ENCODE measurements at places on chromosomes 12 and 14. TPM values are rescaled to one million over a fixed set of nuclear protein-coding genes. Genes with fewer than 3 reads are reported as not detected.

The RAD9B gene
- total RNA-seq: not detected

DNA sequence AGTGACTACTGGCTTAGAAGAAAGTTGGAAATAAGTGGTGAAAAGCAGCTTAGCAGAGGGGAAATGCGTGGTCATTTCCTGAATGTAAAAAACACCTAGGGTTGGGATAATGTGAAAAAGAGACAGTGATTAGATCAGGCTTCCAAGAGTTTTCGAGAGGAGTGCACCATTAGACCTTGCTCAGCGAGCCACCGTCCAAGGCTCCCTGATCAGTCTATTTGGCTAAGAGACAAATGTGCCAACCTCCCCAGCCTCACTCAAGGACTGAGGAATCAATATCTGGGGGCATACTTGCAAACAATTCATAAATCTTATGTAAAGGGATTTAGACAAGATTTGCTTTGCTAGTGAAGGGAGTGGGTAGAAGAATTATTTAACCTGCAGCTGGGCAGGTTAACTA is 594.5 kb downstream of the NRXN3 start:
- no peaks in the 10 kb centered on the region for H3K4me1 ChIP-seq
- H3K4me3 ChIP-seq: no peak overlapping the region
- peaks cover 5% of the 10 kb centered on the region for H3K27me3 ChIP-seq
- no peaks in the 10 kb centered on the region for H3K36me3 ChIP-seq
- DNase-seq: no peak

GRCh38 chr12:22536346-22536945 is 7.9 kb downstream of the C2CD5 start:
- DNase-seq: no peak
- H3K4me3 ChIP-seq: no peak overlapping the region
- no peaks in the 10 kb centered on the region for H3K4me1 ChIP-seq

The MIP gene
- total RNA-seq: not detected

GRCh38 chr12:132395908-132396305 is 66.5 kb upstream of the GALNT9 start:
- H3K27me3 ChIP-seq: peaks cover 49% of the 10 kb centered on the region
- H3K4me3 ChIP-seq: no peak overlapping the region
- DNase-seq: no peak
- no peaks in the 10 kb centered on the region for H3K4me1 ChIP-seq

DNA sequence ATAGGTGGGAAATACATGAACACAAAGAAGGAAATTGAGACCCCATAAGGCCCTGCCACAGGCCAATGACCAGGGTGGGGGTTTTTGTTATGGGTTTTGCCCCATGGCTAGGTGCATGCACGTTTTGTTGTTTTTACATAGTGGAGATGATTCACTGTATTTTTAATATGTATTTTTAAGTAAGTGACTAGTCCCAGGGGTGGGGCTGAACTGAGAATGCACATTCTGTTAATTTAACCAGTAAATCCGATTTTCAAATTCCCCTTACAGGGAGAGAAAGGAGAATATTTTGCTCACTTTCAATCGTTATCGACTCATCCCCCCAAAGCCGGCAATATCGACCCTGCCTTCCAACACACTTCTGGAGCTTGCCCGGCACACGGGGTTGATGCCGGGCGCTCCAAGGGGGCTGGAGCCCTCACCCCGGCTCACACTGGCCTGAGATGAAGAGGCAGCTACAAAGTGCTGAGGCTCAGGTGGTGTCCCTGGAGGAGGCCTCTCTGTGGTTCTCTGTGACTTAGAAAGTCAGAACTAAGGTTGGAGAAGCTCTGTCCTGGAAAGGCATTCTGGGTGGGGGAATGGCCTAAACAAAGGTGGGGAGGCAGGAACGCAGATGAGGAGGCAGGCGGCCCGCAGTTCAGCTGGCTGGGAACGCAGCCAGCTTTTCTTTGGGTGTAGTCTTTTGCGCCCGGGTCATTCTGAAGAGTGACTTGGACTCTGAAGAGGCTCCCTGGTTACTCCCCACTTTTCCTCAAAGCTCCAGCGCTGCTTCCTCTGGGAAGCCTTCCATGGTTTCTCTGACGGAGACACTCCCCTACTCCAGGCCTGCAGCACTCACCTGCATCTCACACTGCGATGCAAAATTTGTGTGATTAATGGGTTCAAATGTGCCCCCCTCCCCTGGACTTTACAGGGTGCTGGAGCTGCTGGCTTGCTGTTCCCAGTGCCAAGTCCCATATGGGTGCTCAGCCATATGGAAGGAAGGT is 50.7 kb upstream of the DLK1 start:
- H3K4me3 ChIP-seq: no peak overlapping the region
- H3K27me3 ChIP-seq: peaks cover 43% of the 10 kb centered on the region
- H3K27ac ChIP-seq: no peak overlapping the region
- no peaks in the 10 kb centered on the region for H3K36me3 ChIP-seq

GRCh38 chr14:100374270-100374669 is 51.1 kb downstream of the SLC25A47 start:
- no peak for DNase-seq
- no peaks in the 10 kb centered on the region for H3K27me3 ChIP-seq
- peaks cover 9% of the 10 kb centered on the region for H3K4me1 ChIP-seq
- H3K36me3 ChIP-seq: no peaks in the 10 kb centered on the region
- H3K27ac ChIP-seq: peak overlapping the region; percentile 93

DNA sequence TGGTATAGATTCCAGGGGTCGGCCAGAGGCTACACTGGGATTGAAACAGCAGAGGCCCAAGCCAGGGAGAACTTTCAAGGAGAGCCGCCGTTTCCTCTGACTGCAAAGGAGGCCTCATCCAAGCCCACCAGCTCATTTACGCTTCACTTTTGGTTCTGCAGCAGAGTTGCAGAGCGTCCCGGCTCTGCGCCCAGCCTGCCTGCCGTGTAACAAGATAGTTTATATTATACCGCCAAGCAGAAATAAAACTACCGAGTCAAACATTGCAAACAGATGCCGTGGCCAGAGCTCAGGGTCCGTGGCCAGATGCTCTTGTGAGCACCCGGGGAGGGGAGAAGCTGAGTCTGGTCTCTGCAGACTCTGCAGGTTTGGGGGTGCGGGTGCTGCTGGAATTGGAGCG is 60.7 kb upstream of the TBX3 start:
- DNase-seq: no peak
- H3K4me3 ChIP-seq: no peak overlapping the region
- no peaks in the 10 kb centered on the region for H3K27me3 ChIP-seq
- H3K27ac ChIP-seq: no peak overlapping the region

The CLEC6A gene
- total RNA-seq: not detected
